ENCODE measurements at places on chromosomes 5 and 9.

DNA sequence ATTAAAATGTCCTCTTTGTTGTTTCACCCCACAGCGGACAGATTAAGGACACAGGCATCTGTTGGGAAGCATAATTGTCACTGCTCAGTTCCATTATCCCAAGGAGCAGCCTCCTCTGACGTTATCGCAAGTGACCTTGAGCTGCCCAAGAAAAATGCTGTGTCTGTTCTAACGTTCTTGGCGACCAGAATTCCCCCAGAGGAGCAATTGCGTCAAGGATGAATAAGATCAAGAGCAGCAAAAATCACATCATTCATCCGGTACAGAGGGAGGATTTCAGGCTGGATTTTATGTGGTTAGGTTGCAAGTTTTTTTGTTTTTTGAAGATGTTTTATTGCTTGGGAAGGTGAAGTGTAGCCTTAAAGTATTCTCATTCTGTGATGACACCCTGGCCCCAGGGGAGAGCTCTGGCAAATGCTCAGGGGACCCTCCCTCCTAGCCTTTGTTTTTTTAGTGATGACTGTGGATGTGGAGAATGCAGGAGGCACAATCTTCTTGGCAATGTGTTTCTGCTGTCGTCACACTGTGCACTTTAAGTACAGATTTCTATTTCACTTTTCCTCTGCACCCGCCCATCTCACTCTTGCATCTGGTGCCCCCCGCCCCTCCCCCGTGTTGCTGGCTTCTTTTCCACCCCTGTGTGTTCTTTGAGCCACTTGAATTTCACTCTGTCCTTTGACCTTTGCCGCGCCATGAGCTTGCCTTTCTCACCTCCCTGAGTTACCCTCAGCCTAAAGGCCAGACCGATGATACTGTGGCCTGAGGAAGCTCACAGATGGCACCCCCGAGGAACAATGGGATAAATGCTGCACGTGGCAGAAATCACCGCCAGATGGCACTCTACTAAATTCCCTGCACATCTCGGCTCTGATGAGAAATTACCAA, 308.5 kb downstream of the RAB3C start:
- DNase-seq: peak; percentile 56

GRCh38 chr5:134000091-134000511, 4.7 kb downstream of the VDAC1 start:
- DNase-seq: no peak

DNA sequence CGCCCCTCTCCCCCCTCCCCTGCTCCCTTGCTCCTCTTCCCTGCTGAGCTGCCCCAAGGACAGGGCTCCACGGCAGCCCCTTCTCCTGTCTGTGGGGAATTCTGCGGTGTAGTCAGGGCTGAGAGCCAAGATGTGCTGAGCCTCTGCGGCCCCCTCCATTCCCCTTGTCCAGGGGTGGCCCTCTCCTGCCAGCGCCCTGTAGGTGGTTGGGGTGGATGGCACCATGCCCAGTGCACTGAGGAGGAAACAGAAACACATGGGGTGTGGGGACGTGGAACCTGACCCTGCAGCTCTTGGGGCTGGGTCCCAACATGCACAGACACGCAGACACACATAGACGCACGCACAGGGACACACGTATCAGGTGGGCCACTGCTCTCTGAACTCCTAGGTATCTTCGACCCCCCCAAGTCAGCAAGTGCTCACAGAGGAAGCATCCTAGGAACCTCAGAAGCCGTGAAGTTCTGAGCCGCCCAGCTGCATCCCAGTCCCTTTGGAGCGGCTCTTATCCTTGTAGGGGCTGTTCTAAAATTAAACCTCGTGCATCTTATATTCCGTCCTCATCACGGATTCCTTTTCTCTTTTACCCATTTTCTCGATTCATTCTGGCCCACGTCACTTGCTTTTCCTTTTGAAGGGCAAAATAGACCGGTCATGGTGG, 64.8 kb downstream of the HMCN2 start:
- DNase-seq: no peak

DNA sequence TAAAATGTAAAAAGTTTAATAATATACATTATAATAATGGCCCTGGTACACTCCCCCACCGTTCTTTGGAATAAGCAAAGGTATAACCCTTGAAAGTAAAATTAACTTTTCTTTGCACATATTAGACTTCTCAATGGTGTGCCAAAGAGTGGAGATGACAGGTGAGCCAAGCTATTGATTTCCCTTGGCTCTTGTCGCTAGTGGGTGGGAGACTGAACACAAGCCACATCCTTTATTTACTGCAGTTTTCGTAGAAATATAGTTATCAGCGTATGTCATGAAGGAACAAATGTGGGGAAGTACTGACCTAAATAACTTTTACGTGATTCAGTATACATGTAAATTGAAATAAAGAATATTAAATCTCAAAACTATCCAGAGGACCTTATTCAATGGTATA, 549.3 kb downstream of the RAB3C start:
- no peak for DNase-seq

DNA sequence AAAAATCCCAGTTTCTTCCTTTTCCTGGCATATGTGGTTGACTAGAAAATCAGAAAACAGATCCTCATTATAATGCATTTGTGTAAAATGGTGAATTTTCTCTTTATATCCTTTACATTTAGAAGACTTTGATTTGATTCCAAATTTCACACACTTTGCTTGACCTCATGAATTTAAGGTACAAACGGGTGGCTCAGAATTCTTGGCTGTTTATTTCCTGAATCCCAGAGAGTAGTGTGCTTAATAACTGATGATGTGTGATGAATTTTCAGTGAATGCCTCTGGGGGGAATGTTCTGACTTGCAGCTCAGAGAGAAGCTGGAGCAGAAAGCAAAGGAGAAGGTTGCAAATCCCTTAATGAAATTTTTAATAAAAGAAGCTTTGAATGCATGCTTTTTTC, 126.8 kb downstream of the SPATA31D1 start:
- no peak for DNase-seq

DNA sequence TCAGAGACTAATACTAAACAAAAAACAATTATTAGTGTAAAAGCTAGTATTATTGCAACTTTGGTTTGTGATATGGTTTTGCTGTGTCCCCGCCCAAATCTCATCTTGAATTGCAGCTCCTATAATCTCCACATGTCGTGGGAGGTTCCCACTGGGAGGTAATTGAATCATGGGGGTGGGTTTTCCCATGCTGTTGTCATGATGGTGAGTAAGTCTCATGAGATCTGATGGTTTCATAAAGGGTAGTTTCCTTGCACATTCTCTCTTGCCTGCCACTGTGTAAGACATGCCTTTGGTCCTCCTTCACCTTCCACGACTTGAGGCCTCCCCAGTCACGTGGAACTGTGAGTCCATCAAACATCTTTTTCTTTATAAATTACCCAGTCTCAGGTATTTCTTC, 325.9 kb upstream of the DAB2 start:
- DNase-seq: no peak
